ENCODE measurements at places on chromosomes 1 and 21.

DNA sequence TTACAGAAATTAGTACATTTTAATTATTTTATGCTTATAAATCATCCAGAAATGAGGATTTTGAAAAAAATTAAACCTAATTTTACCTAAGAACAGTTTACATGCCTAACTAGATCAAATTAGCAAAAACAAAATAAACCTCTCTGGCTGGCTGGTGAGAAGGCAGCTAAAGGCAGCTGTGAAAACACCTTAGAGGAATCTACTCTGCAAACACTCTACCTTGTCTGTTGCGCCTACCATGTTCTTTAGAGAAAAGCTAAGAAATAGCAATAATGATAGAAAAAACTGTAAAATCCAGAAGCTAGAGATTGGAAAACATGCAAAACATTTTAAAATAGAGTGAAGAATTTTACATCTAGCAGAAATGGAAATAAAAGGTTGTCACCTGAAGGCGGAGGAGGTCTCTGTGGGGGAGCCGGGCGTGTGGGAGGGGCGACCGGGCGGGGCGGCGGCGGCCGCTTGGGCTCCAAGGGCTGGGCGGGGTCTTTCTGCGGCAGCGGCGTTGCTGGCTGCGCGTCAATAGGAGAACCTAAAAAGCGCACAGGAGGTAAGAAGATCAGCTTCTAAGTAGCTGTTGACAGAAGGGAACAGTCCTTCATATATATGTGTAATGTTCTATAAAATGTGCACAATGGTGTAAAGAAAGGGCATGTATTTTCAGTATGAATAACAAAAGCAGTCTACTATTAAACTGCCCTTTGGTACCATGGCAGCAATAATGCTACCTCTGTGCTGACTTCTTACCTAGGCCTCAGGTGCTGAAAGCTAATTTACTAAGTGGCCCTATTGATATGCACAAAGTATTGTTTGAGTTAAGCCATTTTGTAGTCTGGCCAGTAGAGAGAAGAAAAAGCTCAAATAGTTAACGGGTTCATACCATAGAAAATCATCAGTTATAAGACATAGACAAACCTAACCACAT, 33.3 kb upstream of the CFAP298 start:
- no peak for DNase-seq

- DNase-seq = no peak
Measured at GRCh38 chr1:233635765-233636502, 22.0 kb downstream of the KCNK1 start.

GRCh38 chr1:31775210-31775999, 11.3 kb upstream of the ADGRB2 start:
- DNase-seq = no peak

- peak; percentile 79 for DNase-seq
Measured at GRCh38 chr21:38913120-38913892, 107.6 kb downstream of the ETS2 start.

GRCh38 chr21:26126168-26126553, 44.4 kb downstream of the APP start:
- no peak for DNase-seq

GRCh38 chr1:240151136-240151735, 59.6 kb downstream of the FMN2 start:
- no peak for DNase-seq
